Suppressor macrophage treated with lipopolysaccharide for 4 hours (primary cell): ENCODE measurements at places on chromosomes 7 and 10.

- no peak for DNase-seq
Measured at GRCh38 chr7:39594988-39595620, 28.3 kb upstream of the RALA start.

DNA sequence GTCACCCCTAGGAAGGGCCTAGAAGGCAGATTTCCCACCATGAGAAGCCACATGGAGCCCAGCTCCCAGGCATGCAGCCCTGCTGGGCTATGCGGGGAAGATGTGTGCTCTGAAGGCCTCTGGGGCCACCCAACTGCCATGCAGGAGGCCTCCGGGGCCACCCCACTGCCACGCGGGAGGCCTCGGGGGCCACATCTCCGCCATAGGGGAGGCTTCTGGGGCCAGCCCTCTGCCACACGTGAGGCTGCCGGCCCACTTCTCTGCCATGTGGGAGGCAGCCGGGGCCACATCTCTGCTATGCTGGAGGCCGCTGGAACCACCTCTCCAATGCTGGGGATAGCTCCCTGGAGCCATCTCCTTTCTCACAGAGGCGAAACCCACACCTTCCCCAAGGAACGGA is 451.8 kb downstream of the DNAJB6 start:
- no peak for DNase-seq

- no peak for DNase-seq
Measured at GRCh38 chr10:131855461-131856401, 45.1 kb upstream of the PPP2R2D start.

GRCh38 chr7:39745320-39745719 is 121.9 kb downstream of the RALA start:
- DNase-seq = no peak
